Central memory CD4-positive, alpha-beta T cell (primary cell): ENCODE measurements at places on chromosomes 4 and X.

DNA sequence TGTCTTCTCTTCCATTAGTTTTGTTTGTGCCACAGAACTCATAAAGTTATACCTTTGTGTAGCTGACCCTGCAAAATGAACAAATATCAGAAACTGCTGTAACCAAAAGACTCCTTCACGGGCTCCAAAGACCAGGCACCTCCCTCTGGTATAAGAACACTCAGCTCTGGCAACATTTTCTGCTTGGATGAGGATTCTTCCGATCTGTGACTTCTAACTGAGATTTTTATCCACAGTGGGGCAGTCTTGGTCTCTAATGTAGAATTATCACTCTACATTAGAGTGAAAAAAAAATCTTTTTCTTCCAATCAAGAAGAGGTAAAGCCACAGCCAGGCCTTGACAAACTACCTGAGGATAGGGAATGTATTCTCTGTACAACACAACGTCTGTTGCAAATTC, 38.5 kb upstream of the PRSS48 start:
- no peak for DNase-seq

GRCh38 chr4:170610434-170610833, 520.7 kb upstream of the AADAT start:
- no peak for DNase-seq

GRCh38 chr4:136342666-136343065, 1189.6 kb downstream of the PCDH18 start:
- no peak for DNase-seq

- no peak for DNase-seq
Measured at GRCh38 chr4:142582340-142582739, 263.8 kb downstream of the INPP4B start.

GRCh38 chrX:66676413-66676812, 37.5 kb upstream of the EDA2R start:
- no peak for DNase-seq

GRCh38 chr4:8144359-8144758, 14.3 kb downstream of the ABLIM2 start:
- no peak for DNase-seq

GRCh38 chr4:2953496-2953895, 9.7 kb downstream of the NOP14 start:
- DNase-seq = no peak

DNA sequence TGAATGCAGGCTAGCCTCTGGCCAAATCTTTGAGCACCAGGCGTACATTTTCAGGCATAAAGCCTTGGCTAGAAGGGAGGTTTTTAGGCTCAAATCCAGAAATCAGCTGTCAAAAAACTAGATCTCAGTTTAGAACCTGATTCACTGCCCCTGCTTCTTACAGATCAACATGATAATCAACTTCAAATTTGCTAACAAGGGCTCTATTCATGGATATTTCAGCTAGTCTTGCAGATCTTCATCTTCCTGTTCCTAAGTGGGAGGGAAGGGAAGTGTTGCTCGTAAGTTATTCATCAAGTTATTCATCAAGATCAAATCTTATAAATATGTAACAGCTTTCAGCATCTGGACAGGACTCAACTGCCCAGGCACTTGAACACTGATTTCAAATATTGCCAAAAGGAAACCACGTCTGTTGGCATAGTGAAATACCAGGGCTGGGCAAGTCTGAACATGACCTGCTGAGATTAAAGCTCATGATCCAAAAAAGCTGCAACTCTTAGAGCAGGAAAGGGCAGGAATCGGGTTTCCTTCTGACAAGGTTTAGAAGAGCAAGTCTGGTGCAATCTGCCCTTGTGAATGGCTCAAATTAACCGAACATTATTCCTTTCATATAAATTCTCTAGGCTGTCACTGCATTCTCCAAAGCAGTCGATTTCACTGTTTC, 200.3 kb downstream of the PDGFC start:
- no peak for DNase-seq

- no peak for DNase-seq
Measured at GRCh38 chrX:40040686-40041461, 56.9 kb downstream of the BCOR start.

GRCh38 chrX:54042609-54043021, 1.7 kb downstream of the PHF8 start:
- peak; percentile 6 for DNase-seq

- DNase-seq = no peak
Measured at GRCh38 chrX:47446431-47446830, 36.6 kb downstream of the ZNF41 start.

GRCh38 chr4:36399762-36400353, 118.4 kb downstream of the DTHD1 start:
- peak; percentile 40 for DNase-seq

GRCh38 chr4:186265683-186266652, at the start of gene F11:
Gene F11, plus strand, starts transcription at chr4:186266189. Its CDS starts 948 bp downstream, at chr4:186267137.
- DNase-seq = no peak

- DNase-seq = peak; percentile 78
Measured at GRCh38 chr4:158768555-158769174, at the start of gene FNIP2. Gene FNIP2, plus strand, starts transcription at chr4:158769026. Its CDS starts 187 bp downstream, at chr4:158769213.

GRCh38 chr4:100721490-100721889, 203.7 kb upstream of the EMCN start:
- DNase-seq = no peak

DNA sequence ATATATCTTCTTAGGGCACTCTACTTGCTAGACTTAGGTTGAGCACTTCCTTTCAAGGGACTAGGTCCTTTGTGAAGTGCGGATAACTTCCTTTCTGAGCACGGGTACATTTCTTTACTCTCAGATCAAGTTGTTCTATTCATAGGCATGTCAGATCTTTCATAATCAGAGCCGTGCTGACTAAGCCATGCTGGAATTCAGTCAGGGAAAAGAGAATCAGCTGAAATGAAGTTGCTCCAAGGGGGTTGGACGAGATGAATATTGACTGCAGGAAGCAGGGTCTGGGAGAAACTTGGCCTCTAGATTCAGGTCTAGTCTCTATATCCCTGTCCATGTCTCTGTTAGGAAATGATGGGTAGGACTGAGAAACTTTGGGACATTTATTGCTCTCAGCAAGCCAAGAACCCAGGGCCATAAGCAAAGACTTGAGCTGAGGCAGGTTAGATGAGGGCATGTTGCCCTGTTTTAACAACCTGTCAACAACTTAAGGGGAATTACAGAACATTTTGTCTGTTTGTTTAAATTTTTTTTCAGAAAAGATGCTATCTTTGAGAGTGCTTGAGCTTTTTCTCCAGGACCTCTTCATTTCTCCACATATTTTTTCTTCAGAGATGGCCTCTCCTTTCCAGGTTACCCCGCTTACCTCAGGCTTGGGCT, 28.3 kb downstream of the AREG start:
- DNase-seq = no peak

DNA sequence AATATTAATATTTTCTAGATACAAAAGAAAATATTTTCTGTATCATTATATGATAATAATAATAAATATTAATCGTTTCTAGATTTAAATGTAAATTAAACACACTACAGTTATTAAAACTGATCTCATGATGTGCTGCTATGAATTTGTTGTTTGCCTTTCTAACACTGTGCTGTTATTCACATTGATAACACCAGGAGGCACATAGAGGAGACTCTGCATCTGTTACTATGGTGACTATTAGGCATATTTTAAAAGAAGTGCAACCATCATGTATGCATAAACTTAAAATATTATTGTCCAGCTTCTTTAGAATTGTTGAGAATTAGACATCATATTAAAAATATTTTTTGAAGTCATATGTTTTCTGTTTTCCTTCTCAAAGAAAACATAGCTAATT, 11.8 kb upstream of the PDGFC start:
- no peak for DNase-seq

DNA sequence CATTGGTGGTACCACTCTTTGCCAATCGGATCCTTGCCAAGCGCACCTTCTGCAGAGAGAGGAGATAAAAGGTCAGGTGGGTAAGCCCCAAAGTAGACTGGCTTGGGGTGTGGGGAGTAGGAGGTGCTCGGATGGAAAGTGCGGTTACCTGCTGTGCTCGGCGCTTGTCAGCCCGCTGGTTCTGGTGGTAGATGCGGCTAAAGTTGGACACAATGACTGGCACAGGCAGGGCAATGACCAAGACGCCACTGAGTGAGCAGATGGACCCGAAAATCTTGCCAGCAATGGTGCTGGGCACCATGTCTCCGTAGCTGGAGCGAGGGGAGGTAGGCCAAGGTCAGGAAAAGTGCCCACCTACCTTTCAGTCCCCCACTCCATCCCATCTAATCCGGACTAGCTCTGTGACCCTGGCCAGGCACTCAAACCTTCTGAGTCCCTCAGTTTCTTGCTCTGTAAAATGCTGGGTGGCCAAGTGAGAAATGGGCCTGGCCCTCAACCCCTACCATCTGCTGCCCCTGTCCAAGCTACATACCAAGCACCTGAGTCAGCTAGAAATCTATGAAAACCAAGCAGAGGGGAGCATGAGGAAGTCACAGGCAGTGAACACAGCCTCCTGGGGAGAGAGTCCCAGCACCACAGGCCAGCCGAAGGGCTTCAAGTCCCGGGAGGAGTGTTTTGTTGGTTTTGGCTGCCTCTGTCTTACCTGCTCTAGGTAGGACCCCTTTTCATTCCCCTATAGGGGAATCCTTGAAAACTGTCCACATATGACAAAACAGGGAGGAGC, 4.7 kb downstream of the KCND1 start:
- no peak for DNase-seq

- DNase-seq = no peak
Measured at GRCh38 chr4:21451032-21451431, 497.5 kb downstream of the KCNIP4 start.

DNA sequence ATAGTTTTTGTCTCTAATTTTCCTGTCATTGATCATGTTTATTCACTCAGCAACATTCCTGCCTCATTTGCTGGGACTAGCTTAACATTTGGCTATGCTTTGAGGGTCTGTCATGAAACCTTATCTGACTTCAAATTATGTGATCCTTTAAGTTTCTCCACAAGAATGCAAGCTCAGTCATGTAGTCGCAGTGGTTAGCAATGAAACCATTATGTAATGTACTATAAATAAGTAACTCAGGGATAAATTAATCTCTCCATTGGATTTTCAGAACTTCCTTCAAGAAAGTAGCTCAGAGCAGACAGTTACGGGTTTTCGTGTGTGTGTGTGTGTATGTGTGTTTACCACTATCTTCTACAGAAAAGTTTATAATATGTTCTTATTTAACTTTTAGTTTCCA, 993.6 kb downstream of the ADGRL3 start:
- DNase-seq = no peak

- no peak for DNase-seq
Measured at GRCh38 chrX:9376111-9376510, 88.7 kb upstream of the TBL1X start.

DNA sequence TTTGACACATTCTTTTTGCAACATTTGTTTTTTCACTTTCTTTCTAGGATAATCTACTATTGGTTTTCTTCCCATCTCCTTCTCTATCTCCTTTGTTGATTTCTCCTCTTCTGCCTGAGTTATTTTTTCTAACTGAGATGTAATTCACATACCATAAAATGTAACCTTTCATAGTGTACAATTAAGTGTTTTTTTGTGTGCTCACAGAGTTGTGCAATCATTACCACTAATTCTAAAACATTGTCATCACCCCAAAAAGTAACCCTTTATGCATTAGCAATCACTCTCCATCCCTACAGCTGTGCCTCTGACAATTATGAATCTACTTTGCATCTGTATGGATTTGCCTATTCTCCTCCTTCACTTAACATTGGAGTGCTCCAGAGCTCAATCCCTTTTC, 66.6 kb upstream of the FHL1 start:
- DNase-seq = no peak

DNA sequence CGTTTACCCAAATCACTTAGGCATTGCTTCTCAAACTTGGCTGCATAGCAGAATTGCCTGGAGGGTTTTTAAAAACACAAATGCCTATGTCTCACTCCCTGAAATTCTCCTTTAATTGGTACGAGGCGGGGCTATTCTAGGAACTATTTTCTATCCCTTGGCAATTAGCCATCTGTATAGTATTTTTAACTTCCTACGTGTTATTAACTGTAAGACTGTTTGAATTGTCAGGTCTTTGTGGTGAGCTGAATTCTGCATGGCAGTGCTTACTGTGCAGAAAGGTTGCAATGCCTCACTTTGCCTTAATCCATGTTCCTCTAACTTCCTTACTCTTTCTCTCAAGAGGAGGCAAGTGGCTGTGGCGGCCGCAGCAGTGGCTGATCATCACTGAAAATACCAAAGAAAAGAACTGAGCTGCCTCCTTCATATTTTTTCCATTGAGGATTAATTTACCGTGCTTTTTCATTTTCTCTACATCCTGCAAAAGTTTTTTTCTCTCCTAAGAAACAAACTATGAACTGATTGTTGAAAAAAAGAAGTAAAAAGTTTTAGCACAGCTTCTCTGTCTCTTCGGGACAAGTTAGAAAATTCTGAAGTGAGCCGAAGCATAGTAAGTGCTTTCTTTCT, at the start of gene SHROOM3:
Gene SHROOM3 (plus strand): TSS at position 329 of the 627 bp plus-strand sequence. CDS start 824 bp downstream, outside the sequence.
- no peak for DNase-seq

GRCh38 chrX:71184803-71185495, 38.1 kb upstream of the GJB1 start:
- no peak for DNase-seq

GRCh38 chrX:115592997-115593734, 32.2 kb downstream of the PLS3 start:
- no peak for DNase-seq

DNA sequence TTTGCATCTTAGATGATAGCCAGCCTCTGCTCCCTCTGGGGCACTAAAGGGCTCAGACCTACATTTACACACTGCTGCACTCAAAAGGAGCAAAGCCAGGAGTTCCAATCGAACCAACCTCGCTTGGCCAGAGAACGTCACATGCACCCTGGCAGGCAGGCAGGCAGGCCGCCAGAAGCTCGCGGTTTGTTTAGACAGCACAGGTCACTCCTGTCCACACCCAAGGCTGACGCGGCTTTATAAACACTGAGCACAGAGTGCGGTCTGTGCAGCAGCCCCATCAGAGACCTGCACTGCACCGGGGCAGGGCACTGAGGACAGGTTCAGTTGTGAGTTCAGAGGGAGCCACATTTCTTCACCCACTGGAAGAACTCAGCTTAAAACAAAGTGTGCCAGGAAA, 143.9 kb downstream of the BCOR start:
- DNase-seq = no peak

DNA sequence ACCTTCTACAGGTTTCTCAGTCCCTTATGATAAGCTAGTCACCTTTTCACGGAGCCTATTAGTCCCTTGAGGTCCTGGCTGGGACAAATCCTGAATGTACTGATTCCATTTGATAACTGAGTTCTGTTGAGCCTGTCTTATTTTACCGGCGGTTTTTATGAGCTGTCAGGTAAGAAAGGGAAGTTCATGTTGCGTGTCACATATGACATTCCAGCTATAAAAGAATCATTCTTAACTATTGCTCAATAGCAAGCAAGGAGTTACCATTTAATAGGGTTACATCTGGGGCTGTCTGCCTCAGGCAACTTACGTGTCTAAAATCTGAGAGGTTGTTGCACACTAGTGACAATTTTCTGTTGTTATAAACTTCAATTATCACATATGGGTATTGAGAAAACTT, 394.6 kb downstream of the TECRL start:
- DNase-seq = no peak

DNA sequence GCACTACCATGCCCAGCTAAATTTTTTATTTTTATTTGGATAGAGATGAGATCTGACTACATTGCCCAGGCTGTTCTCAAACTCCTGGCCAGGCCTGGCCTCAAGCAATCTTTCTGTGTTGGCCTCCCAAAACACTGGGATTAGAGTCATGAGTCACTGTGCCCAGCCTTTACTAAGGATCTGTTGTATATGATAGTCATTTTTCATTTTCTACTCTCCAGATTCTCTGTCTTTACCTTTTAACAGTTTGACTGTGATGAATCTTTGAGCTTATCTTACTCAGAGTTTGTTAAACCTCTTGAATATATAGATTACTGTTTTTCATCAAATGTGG, 161.8 kb downstream of the FNIP2 start:
- DNase-seq = no peak

- no peak for DNase-seq
Measured at GRCh38 chr4:32597354-32597753, 1877.2 kb downstream of the PCDH7 start.
